ENCODE measurements at places on chromosomes 5 and 9.
A peak's percentile ranks its signal among the peaks of the same experiment; 100 is the strongest.

DNA sequence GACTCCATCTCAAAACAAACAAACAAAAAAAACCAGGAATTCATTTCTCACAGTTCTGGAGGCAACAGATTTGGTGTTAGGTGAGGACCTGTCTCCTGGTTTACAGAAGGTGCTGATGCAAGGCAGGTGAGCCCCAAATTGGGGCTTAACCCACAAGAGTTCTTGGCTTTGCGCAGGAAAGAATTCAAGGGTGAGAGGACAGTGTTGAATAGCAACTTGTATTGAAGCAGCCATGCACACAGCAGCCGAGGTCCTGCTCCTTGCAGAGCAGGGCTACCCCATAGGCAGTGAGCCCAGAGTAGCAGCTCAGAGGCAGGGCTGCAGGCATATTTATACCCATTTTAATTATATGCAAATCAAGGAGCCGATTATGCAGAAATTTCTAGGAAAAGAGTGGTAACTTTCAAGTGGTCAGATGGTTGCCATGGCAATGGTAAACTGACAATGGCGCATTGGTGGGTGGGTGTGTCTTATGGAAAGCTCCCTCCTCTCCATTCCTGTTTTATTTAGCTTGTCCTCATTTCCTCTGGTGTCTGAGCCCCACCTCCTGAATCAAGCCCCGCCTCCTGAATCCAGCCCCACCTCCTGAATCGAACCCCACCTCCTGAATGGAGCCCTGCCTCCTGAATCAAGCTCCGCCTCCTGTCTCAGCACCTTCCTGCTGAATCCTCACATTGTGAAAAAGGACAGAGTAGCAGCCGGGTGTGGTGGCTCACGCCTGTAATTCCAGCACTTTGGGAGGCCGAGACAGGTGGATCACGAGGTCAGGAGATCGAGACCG lies 34.5 kb upstream of the COL5A1 start:
- DNase-seq = no peak

DNA sequence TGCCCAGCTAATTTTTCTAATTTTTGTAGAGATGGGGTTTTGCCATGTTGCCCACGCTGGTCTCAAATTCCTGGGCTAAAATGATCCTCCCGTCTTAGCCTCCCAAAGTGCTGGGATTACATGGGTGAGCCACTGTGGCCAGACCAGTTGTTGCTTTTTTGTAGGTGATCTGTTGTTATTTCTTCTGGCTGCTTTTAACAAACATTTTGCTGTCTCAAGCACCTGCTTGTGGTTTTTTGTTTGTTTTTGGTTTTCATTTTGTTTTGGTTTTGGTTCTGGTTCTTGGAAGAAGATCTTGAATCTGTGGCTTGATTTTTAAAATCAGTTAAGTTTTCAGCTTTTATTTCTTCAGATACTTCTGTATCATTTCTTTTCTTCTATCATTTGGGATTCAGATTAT lies 21.1 kb downstream of the ERCC6L2 start:
- DNase-seq = no peak

DNA sequence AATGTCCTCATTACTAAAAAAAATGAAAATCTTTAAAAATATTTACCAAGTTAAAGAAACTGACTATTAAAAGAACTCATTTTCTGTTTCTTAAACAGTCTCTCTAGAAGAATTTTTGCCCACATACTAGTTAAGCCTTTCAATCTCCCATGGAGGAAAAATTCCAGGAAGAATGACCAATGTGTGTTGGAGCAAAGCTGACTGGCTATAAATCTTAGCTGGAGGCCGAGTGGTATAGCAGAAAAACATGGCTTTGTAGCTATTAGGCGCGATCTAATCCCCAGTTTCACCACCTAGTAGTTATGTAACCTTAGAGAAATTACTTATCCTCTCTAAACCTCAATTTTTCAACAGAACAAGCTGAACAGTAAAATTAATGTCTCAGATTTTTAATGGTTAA lies 135.5 kb upstream of the PRLR start:
- no peak for DNase-seq

GRCh38 chr9:101791938-101792337 lies 53.5 kb upstream of the GRIN3A start:
- peak; percentile 77 for DNase-seq

- no peak for DNase-seq
Measured at GRCh38 chr9:133787754-133788025, 49.5 kb upstream of the SARDH start.

GRCh38 chr5:115190388-115190787 lies 20.7 kb upstream of the TRIM36 start:
- DNase-seq = no peak
